ENCODE measurements at places on chromosomes 13 and 19. TPM values are rescaled to one million over a fixed set of nuclear protein-coding genes. Genes with fewer than 3 reads are reported as not detected.

SERPINE3 gene
- total RNA-seq: not detected

ZNF266 gene
- total RNA-seq: 23.4 TPM

CPB2 gene
- not detected for total RNA-seq

CYP2A7 gene
- not detected for total RNA-seq

SHANK1 gene
- not detected for total RNA-seq

LGI4 gene
- total RNA-seq: 0.51 TPM

CDX2 gene
- total RNA-seq: not detected

GGN gene
- total RNA-seq: 0.41 TPM

FTL gene
- total RNA-seq: 900 TPM

CEACAM8 gene
- not detected for total RNA-seq
